ENCODE measurements at places on chromosomes 2 and 18.

GRCh38 chr2:124668161-124668560, 643.1 kb downstream of the CNTNAP5 start:
- no peak for DNase-seq

DNA sequence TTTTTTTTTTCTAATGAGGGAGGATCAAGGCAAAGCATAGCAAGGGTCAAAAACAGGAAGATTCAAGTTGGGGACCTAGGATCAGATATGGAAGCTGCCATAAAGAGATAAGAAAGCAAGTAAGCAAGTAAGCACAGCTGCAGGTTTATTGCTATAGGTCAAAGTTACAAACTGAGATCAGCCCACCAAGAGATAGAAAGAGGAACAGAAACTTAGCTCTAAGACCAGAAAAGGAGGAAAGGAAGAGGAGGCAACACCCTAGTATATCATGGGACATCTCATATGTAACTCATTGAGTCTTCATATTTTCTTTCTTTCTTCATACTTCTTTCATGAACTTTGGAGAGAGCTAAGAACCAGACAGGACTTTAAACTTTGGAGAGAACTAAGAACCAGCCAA, 295.9 kb upstream of the CRIM1 start:
- DNase-seq: no peak

DNA sequence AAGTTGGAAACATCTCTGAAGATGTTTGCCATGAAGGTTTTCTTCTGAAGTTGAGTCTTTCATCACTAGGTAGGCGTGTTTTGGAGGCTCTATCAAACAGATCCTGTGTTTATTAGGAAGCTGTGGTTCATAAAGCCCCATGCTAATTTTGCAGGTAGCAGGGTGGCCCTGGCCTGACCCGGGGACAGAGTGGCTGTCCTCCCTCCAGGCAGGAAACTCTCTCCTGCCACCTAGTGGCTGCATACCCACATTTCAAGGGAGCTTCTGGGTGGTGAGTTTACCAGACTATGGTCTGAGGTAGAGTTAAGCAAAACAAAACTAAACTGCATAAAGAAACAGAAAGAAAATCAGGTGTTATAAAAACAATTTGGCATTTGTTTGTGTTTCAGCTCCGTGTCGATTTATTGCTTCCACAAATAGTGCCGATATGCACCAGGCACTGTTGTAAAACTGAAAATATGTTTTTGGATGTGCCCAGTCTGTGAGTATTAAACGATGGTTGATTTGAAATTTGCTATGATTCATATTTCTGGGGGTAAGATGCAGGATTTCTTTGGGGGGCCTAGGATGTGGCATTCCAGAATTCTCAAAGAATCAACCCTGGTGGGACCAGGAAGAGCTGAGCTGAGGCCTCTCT, 26.0 kb upstream of the IL37 start:
- no peak for DNase-seq

DNA sequence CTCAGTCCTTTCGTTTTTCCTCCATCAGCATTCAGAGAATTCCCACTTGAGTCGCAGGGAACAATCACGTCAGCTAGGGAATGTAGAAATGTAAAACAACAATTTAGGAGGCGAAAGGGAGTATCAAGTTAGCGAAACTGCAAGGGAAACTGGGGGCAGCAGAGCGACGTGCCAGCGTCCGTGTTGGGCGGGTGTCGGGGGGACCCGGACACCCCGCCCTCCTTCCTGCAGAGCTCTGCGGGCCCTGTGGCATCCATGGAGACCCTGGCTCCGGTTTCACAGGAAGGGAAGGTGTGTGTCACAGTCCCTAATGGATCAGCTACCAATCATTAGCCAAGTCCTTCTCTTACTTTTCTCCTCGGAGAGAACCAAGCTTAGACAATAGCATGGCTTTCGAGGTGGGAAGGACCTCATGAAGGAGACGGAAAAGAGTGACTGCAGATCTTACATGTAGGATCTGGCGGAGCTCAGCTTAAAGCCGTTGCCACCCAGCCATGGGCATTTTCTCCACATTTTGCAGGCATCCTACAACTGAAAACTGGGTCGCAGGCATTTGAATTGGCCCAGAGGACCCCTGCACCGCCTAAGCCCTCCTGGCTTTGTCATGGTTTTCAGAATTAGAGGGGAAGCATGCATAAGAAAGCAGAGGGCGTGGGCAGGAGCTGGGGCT, 33.7 kb downstream of the SOX11 start:
- no peak for DNase-seq

DNA sequence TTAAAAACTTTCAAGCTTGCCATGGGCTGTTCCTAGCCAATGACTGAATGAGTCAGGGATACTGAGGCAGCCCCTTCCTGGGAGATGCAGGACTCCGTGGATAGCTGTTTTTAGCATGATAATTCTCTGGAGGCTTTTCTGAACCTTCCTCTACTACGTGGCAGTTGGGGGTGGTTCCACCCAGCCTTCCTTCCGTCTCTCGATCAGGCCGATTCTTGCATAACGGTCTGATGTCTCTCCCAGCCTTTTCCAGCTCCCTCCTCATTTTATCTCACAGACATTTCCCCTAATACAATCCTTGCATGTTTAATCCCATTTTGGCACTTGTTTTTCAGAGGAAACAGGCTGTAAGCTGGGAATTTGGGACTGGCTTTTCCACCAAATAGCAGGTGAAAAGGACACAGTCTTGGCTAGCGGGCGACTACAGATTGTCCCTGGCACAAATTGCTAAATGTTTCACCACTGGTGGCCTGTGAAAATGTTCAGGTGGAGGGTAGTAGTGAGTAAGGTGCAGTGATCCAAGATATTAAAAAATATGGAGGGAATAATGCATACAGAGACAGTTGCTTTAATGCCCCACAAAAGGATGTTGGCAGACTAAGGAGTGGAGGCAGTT, 21.0 kb upstream of the CTLA4 start:
- DNase-seq: no peak

- DNase-seq: no peak
These were observed 404.0 kb upstream of the MYT1L start for GRCh38 chr2:2735041-2735440.

GRCh38 chr2:100875516-100876230, 55.7 kb downstream of the NPAS2 start:
- DNase-seq: no peak

- peak; percentile 74 for DNase-seq
These were observed 140.5 kb downstream of the TPGS2 start for GRCh38 chr18:36688020-36688965.

GRCh38 chr2:54086157-54086556, 29.3 kb upstream of the ACYP2 start:
- DNase-seq: no peak
